ENCODE measurements at places on chromosomes 1 and 21.
A peak's percentile ranks its signal among the peaks of the same experiment; 100 is the strongest.

GRCh38 chr1:7468248-7468647 lies 302.8 kb upstream of the VAMP3 start:
- DNase-seq: no peak

- no peak for DNase-seq
These were observed 43.0 kb downstream of the GALNT2 start for GRCh38 chr1:230109895-230110667.

GRCh38 chr1:70717656-70718055 lies 306.6 kb downstream of the CTH start:
- DNase-seq: no peak

DNA sequence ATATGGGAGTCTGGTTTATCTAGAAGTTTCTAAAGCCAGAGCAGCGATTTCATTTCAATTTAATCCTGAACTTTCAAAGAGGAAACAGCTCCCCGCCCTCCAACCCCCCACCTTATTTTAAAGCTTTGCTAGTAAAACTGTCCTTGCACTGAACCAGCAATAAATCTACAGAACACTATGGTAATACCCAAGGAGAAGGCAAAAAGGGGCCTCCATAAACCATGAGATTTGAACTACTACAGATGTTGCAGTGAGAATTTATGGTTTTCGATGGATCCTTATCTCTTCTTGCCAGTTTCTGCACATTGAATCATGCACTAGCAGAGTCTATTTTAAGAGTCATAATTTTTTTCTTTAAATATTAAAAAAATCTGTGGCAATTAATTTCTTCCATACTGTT lies 64.8 kb upstream of the BEND5 start:
- DNase-seq: peak; percentile 52

DNA sequence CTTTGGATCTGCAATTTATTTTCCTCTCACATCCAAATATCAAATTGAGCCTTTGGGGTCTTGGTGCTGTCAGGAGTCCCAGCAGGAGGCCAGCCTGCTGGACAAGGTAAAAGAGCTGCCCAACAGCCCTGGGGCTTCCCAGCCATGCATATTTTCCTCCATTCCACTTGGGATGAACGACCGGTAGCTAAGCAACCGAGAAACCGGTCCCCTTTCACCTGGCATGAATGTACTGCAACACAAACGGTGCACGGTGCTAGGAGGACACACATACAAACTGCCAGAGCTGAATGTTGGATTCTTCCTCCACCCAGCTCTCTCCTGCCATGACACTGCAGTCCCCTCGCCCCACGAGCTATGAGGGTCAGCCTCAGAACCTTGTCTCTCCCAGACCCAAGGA lies 42.7 kb downstream of the BCAR3 start:
- DNase-seq: no peak

DNA sequence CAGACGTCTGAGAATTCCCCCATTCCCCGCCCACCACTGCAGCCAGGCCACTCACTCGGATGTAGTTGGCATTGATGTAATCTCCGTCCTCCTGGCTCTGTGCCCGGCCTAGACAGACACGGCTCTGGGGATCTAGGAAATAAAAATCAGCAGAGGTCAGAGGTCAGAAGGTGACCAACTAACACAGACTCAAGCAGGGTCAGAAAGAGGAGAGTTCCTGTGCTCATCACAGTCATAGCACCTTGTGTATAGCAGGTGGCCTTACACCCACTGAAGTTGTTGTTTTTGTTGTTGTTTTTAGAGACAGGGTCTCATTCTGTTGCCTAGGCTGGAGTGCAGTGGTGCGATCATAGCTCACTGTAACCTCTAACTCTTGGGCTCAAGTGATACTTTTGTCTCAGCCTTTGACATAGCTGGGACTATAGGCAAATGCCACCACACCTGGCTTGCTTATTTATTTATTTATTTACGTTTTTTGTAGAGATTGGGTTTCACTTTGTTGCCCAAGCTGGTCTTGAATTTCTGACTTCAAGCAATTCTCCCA lies 4.9 kb downstream of the PTPN7 start:
- no peak for DNase-seq

GRCh38 chr1:56444960-56445646 lies 134.3 kb downstream of the PLPP3 start:
- DNase-seq: no peak

- no peak for DNase-seq
These were observed 31.0 kb downstream of the FBXO42 start for GRCh38 chr1:16321176-16321867.

DNA sequence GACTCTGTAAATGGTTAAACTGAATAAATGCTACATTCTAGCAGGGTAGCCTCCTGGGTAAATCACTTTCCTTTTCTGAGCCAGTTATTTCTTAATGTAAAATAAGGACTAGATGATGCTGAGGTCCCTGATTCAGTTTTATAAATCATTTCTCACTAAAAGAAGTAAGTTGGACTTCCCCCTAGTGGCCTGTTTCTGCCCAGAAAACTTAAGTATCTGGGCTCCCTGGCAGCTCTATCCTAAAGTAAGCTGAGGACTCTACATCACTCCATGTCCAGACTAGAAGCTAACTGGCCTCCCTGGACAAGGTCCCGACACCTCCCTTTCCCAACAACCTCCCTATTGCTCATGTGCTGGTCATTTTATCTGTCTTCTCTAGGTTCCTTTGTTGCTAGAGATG lies 3.0 kb downstream of the GPN2 start:
- DNase-seq: no peak

- peak; percentile 32 for DNase-seq
These were observed 23.5 kb downstream of the ASB17 start for GRCh38 chr1:75908717-75909152.

DNA sequence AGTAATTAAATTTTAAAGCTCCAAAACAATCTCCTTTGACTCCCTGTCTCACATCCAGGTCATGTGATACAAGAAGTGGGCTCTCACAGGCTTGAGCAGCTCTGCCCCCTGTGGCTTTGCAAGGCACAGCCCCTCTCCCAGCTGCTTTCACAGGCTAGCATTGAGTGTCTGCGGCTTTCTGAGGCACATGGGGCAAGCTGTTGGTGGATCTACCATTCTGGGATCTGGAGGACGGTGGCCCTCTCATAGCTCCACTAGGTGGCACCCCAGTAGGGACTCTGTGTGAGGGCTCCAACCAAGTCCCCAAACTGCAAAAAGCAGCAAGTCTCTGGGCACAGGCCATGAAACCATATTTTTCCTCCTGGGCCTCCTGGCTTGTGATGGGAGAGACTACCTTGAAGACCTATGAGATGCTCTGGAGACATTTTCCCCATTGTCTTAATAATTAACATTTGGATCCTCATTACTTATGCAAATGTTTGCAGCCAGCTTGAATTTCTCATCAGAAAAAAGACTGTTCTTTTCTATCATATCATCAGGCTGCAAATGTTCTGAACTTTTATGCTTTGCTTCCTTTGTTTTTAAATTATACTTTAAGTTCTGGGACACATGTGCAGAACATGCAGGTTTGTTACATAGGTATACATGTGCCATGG lies 554.1 kb upstream of the OLFM3 start:
- no peak for DNase-seq
